Cardiac septum (tissue), 1 donor: ENCODE measurements at places on chromosomes 3 and 15.

GRCh38 chr15:43981576-43981975 is 154.8 kb downstream of the WDR76 start:
- DNase-seq = no peak

DNA sequence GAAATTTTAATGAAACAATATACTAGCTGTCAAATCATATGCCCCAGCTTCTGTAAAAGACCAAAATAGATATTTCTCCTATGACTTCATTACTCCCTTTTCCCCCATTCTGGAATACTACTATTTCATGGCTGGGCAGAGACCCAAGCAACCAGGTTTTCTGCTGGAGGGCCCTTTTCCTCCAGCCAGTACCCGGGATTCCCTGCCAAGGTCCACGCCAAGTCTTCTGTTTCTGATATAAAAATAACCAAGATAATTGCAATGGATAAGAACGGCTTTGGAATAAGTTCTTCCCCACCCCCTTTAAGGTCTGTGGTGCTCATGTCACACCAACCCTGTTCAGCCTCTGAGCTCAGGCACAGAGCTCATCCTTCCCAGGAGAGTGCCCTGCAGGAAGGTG is 17.2 kb upstream of the NMNAT3 start:
- DNase-seq = no peak

DNA sequence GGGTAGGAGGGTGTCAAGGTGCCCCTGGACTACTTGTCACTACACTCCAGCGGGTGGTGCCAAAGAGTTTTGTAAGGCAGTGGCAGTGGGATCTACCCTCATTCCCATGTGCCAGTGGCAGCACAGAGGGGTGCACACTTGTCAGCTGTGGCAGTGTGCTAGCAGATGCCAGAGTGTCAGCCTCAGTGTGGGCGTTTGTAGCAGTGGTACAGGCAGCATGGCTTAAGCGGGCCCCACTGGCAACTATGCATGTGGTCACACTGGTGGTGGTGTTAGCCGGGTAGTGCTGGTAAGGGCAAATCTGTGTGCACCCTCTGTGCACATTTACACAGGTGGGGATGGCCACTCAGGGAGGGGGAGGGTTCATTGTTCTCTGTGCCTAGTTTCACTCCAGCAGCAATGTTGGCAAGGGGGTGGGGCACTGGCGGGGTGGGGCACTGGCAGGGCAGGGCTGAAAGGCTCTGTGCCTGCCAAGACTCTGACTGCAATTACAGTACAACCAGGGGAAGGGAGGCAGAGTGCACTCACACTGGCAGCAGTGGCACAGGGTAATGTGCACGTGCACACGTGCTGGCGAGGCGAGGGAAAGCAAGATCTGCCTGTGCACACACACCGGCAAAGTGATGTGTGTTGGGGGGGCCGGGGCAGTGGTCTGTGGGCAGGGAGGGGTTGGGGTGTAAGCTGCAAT is 31.8 kb downstream of the MYO9A start:
- no peak for DNase-seq

DNA sequence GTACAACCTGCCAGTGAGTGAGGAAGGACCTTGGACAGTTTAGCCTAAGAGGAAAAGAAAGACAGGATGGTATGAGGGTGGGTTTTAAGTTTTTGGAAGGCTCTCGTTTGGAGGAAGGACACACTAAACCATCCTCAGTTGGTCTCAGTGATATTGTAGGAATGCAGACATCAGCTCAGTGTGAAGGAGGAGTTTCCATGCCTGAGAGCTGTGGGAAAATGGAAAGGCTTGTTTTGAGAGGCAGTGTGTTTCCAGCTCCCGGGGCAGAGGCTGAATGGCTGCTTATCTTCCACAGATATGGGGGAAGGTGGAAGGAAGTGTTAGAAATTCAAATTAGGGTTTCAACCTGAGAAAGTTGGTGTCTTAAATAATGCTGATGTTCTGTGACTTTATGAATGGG is 89.6 kb upstream of the MYZAP start:
- DNase-seq = no peak

DNA sequence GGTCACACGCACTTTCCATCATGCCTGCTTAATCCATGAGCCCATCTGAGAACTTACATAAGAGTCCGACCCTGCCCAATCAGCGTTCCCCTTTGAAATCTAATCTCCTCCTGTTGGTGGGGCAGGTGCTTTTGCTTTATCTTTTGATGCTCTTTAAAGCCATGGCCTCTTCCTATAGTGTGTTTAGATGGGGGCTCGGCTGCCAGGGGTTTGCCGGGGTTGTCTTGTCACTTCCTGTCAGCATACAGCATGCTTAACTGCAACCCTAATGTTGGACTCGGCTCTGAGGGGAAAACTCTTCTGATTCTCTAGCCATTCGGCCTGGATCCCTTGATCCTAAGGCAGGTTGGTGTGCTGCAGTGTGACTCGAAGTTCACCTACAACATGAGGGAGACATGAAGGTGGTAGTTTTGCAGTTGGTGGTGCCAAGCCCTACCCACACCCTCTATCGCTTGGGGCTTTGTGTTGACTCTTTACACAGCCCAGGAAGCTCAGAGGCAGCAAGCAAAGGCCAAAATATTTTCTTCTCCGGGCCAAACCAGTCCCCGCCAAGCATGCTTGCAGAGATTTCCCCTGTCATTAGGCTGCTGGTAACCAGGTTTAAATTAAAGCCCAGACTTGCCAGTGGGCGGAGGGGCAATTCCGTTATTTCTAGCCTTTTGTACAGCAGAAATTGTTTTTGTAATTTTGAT is 218.7 kb downstream of the FEZF2 start:
- DNase-seq = no peak

DNA sequence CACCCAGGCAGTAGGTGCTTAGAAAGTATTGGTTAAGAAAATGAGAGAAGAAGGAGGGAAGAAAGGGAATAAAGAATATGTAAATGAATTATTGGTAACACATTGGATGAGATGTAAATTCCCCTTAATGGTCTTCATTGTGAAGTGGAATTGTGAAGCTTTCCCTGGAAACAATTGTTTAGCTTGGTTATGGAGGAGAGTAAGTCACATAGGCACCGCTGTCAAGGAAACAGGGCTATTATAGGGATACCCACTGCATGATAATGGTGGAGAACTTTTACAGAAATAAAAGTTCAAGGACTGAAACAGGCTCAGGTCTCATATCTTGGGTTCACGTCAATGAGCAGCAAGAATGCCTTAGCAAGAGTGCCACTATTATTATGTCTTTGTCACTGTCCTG is 9.5 kb downstream of the SYNPR start:
- no peak for DNase-seq

DNA sequence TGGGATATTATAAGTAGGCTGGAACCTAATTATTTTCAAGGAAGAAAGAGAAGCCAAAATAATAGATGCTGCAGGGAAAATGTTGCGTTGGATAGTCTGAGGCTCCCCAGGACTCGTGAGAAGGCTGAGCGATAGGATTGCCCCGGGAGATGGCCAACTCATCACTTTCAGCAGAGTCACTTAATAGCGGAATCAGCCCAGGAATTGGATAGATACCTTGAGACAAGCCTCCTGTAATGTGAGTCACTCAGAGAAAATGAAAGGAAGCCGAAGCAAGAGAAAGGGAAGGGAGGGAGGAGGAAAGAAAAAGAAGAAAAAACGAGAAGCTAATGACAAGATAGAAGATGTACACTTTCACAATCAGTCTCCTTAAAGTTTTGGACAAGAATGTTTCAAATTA is 94.3 kb downstream of the SQOR start:
- no peak for DNase-seq

- DNase-seq = no peak
Measured at GRCh38 chr15:99592145-99592791, 26.5 kb downstream of the MEF2A start.

DNA sequence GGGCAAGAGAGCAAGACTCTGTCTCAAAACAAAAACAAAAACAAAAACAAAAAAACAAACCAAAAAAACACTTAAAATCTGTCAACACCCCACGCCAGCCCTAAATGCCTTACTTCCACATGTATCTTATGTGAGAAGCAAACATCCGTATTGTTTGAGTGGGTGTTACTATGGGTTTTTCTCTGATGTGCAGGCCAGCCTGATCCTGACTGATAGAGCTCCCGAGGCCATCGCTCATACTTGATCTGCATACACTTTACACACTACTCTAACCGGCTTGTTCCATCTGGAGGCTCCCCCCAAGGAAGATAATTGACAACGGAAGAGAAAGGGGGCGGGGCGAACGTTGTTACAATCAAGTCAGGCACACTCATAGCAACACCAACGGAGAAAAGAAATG is 237.4 kb downstream of the TBL1XR1 start:
- no peak for DNase-seq

- no peak for DNase-seq
Measured at GRCh38 chr3:132236701-132237651, 80.2 kb upstream of the ACP3 start.

DNA sequence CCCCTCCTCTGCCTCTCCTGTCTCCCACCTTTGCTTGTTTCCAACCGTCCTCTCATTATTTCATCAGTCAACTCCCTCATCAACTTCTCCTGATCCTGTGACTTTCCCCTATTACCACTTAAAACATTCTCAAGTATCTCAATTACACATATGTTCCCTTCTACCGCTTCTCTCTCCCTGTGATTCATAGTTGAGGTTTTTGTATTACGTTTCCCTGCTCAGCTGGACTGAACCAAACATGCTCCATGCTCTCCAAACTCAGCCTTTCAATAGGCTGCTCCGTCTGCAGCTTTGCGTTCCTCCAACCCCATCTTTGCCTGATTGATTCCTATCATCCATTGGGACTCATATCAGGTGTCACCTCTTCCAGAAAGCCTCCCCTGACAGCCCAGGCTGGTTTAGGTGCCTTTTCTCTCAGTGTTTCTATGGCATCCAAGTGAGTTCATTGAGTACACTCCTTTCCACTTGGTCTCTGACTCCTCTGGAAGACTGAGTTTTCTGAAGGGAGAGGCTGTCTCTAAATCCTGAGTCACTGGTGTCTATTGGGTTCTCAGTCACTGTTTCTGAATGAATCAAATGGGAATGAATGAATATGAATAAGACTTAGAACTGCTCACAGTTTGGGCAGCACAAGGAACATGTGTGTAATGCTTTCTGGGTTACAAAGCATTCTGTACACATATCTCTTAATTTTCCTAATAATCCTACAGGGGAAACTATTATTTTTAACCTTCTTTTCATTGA is 56.4 kb downstream of the PLD1 start:
- no peak for DNase-seq

DNA sequence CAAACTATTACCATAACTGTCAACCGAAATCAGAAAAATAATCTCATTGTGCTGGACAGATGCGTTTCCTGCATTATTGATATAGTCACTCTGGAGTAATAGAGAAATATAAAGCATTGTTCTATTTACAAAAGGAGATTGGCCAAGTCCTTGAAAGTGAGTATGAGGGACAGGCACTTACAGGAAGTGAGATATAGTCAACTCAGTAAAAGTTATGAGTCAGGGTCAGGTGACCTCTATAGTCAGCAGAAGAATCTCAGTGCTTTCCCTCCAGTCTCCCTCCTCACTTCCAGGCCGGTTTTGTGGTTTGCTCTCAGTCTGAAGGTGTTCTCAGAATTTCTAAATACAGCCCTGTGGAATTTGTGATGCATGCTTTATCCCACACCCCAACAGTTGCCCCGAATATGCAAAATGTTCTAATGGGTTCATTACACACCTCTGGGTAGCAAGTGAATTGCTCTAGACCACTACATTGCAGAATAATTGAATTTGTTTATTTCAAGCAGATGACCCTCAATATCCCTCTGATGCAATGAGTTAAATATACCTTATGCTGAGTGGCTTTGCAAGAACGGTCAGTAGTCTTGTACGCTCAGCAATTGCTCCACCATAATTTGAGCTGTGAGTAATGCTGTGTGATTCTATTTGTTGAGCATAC is 787.7 kb downstream of the MCTP2 start:
- no peak for DNase-seq

DNA sequence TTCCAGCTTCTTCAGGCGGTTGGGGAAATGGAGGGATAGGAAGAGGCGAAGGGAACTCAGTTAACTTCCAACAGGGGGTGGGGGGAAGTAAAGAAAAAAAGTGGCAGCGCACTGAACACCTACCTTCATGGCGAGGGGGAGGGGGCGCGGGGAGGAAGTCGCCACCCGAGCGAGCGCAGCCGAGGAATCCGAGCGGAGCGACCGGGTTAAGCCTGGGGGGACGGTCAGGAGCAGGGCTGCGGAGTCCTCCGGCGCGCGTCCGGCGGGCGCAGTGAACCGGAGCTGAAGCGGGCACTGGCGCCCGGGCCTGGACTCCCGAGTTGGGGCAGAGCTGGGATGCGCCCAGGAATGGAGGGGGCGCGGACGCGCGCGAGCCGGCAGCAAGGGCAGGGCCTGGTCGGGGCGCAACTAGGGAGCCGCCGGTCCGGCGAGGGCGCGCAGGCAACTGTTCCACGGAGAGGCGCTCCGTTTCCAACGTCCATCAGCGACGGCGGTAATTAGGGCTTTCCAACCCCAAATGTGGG is at the start of gene WNT5A:
WNT5A (minus strand) TSS at position 450 of the 524 bp plus-strand sequence; CDS start at position 129, 321 bp downstream.
- DNase-seq = no peak

GRCh38 chr3:172112078-172112733 is 72.8 kb downstream of the FNDC3B start:
- DNase-seq = no peak

GRCh38 chr3:60839246-60839645 is 412.0 kb downstream of the FHIT start:
- DNase-seq = no peak

- no peak for DNase-seq
Measured at GRCh38 chr3:187952849-187953248, 201.1 kb upstream of the LPP start.

DNA sequence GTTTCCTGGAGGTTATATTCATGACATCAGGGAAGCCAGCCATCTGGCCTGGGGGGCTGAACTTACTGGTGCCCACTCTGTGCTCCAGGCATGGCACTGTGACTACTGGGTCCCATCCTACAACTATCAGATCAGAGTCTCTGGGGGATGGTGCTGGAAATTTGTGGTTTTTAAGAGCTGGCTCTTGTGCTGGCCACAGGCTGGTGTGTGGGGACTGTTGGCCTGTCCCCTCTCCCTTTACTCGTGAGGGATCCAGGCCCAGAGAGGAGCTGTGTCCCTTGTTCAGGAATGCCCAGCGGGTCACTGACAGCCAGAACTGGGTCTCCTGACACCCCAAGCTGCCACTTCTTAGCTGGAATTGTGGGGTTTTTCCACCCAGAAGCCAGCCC is 44.5 kb upstream of the SEC22A start:
- no peak for DNase-seq

DNA sequence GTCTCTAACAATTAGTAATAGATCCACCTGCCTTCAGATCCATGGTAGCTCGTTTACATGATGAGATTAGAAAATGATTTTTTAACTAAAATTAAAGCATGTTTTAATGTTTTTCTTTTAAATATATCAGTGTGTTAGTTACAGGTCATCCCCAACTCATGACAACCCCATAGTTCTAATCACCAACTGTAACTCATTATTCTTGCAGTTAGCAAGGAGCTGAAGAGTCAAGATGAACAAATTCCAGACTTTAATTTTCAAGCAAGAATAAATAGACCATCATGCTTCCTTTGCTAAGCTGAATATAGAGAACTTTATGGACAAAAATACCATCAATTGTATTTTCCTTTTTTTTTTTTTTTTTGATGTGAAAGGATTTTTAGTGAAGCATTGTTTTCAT is 101.1 kb downstream of the TOP2B start:
- DNase-seq = no peak

DNA sequence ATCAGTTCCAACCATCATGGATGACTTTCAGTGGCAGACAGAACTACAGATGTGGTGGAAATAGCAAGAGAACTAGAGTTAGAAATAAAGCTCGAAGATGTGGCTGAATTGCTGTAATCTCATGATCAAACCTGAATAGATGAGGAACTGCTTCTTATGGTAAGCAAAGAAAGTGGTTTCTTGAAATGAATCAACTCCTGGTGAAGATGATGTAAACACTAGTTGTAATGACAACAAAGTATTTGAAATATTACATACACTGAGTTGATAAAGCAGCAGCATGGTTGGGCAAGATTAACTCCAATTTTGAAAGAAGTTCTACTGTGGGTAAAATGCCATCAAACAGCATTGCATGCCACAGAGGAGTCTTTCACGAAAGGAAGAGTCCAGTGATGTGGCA is 131.7 kb upstream of the FAM3D start:
- DNase-seq = no peak
